ENCODE measurements at places on chromosomes 6 and 20. TPM values are rescaled to one million over a fixed set of nuclear protein-coding genes. Genes with fewer than 3 reads are reported as not detected.

The TULP4 gene
- total RNA-seq: 4.3 TPM

The EYA2 gene
- total RNA-seq: 3.3 TPM

The TBPL1 gene
- total RNA-seq: 26.6 TPM

The MYLIP gene
- total RNA-seq: 3.2 TPM

The SRMS gene
- not detected for total RNA-seq

The NOX3 gene
- total RNA-seq: not detected

The ANKRD6 gene
- total RNA-seq: 1.3 TPM

The OPN5 gene
- total RNA-seq: not detected

The MYL9 gene
- 20.2 TPM for total RNA-seq

The MTHFD1L gene
- 38.7 TPM for total RNA-seq

The VWA7 gene
- total RNA-seq: 2.0 TPM

The PDE7B gene
- 1.4 TPM for total RNA-seq

The MRAP2 gene
- 1.8 TPM for total RNA-seq

The FLOT1 gene
- total RNA-seq: 96.8 TPM

The LIN28B gene
- total RNA-seq: 1.5 TPM

The OLIG3 gene
- total RNA-seq: not detected

The HS3ST5 gene
- total RNA-seq: not detected

The PI16 gene
- not detected for total RNA-seq

The APOBEC2 gene
- not detected for total RNA-seq

The CEBPB gene
- 228 TPM for total RNA-seq

The SLC22A16 gene
- not detected for total RNA-seq

The HCK gene
- 0.12 TPM for total RNA-seq

The C6orf15 gene
- total RNA-seq: not detected

The IRAK1BP1 gene
- total RNA-seq: 0.72 TPM
